ENCODE measurements at places on chromosomes 3 and 15.

DNA sequence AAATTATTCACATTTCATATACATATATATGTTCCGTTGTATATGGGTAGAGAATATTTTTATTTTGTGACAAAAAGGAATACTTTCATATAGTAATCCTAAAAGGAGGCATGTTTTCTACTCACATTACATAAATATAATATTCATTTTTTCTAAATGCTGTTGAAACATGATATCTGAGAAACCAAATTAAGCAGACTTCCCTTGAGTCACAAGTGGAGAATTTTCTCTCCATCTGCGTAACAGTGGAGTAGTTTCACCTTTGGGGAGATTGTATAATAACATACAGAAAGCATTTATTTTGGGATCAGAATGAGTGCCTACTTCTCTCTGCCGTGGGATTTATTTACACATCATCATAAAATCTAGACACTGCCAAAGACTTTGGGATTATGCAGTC is 849.8 kb downstream of the NSUN3 start:
- DNase-seq, result no peak

GRCh38 chr3:106068381-106068780 is 199.6 kb upstream of the CBLB start:
- no peak for DNase-seq

DNA sequence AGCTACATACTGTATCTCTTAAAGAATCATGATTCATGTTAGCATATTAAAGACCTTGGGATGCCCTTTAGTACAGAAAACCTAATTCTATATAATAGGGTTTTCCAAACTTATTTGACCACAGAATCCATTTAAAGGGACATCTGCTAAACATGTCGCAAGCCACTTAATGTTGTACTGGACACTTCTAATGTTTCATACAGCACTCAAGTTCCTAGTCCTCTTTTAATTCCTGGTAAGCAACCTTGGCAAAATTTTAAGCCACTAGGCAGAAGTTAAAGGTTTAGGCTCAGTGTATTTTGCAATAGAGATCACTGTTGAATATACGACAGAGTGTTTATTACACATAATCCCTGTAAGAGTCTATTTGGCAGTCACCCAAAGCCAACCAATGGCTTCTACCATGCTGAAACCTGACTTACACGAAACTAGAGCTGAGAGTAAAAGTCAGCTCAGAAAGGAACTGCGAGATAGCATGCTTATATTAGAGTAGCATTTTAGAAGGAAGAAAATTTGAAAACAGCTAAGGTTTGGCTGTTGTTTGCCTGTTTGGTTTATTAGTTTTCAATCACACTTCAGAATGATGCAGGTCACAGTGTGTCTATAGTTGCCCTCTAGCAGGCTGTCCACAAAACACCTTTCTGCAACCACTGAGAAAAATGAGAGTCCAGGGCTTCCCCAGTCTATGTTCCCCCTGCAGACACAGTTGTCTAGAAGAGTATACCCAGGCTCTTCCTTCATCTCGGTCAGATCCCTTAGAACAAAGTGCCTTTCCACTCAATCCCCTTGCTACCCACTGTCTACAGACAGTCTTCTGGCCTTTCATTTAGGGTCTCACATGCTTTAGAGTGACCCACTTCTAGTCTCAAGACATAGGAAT is 104.4 kb downstream of the FMN1 start:
- no peak for DNase-seq

GRCh38 chr3:123687286-123687685 is 102.4 kb upstream of the HACD2 start:
- no peak for DNase-seq

DNA sequence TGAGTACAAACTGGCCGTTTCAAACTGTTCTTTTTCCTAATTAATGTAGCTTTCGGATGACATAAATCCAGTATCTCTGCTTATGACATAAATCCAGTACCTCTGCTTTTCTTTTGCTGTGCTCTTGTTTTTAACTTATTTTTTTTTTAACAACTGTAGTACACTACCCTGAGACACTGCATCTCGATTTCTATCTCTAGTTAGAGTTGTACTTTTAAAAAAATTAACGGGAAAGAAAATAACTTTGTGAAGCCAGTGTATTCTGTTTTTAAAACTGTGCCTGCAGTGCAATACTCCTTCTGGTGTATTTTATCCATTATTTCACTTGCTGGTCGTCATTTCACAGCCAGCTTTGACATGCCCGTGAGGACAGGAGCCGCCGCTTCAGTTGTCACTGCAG is 46.6 kb downstream of the ASB7 start:
- DNase-seq, result no peak

- peak; percentile 50 for DNase-seq
These were observed 191.3 kb downstream of the ADAMTSL3 start for GRCh38 chr15:83845230-83845629.

GRCh38 chr3:189353988-189354889 is 182.5 kb downstream of the TPRG1 start:
- DNase-seq, result no peak

- no peak for DNase-seq
These were observed 74.0 kb upstream of the PLCL2 start for GRCh38 chr3:16810593-16811367.

DNA sequence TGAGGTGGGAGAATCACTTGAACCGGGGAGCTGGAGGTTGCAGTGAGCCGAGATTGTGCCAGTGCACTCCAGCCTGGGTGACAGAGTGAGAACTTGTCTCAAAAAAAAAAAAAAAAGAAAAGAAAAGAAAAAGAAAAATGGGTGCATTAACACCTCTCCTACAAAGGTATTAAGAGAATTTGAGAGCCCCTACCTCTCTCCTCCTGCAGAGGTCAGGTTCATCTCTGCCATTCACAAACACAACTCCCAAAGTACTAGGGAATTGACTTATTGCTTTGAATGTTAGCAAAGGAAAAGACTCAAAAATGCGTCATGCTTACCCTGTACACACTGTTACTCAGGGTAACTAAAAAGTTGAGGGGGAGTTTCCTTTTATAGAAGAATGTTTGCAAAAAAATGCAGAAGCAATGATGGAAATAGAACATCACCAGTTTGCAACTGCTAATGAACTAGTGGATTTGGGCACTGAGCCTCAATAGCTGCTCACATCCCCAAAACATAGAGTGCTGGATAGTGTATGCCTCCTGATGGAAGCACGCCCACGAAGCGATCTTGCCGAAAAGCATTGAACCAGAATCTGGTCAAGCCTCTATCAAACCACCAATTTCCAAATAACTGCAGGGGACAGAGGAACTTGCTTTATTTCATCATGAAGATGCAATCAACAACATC is 15.5 kb upstream of the LYZL4 start:
- no peak for DNase-seq

- DNase-seq, result no peak
These were observed 243.3 kb upstream of the TBL1XR1 start for GRCh38 chr3:177440456-177441104.

DNA sequence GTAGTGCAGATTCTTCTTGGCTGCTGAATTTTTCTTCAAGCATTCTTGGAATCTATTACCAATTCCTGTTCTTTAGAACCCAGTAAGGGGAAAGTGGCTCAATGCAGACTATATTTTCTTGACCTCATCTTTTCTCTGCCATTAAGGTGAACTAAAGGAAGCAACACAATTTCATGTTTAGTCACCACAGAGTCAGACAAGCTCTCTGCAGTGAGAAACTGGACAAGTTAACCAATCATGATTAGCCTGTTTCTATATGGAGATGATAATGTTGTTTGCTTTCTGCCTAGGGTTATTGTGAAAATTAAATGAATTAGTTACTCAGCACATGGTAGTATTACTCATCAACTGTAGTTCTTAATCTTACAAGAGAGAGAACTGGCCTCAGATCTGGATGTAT is 1075.1 kb downstream of the AGBL1 start:
- DNase-seq, result no peak

- DNase-seq, result peak; percentile 47
These were observed 36.5 kb downstream of the BOC start for GRCh38 chr3:113247675-113248458.

DNA sequence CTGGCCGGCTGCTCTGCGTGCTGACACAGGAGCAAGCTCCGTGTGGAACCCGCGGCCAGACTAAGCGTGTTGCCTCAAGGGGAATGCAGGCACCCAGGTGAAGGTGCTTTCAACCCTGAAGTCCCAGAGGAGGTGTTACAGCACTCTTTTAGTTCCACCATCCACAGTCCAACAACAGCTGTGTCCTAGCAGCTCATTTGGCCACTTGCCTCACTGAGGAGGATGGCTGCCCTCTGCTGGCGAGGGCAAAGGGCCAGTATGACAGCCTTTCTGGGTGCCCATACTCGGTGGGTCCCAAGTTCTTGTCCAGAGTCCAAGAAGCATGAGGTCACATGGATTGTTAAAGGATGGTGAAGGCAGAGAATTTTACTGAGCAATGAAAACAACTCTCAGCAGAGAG is 87.8 kb downstream of the C3orf85 start:
- DNase-seq, result no peak

DNA sequence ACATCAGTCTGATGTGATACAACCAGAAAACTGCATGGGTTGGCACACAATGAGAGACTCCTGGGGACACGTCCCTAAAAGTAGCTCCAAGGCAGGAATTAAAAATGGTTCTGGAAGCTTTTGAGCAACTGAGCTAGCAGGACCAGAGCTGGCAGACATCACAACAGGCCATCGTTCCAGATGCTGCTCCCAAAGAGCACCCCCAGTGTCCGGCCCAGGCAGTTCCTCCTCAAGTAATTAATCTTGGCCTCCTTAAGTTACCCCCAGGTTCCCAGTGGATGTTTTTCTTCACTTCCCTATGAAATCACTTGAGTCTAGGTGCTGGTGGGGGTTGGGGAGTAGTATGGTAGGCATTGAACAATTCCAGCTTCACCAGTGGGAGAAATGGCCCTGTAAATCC is 711.6 kb downstream of the MECOM start:
- DNase-seq, result no peak

GRCh38 chr15:61393949-61394348 is 164.8 kb upstream of the RORA start:
- DNase-seq, result no peak

GRCh38 chr3:126982471-126983175 is at the start of gene PLXNA1:
Gene PLXNA1 (plus strand): TSS chr3:126983115. CDS start chr3:126988594, 5,479 bp downstream.
- DNase-seq, result peak; percentile 75

- DNase-seq, result no peak
These were observed 53.1 kb upstream of the GNB4 start for GRCh38 chr3:179504371-179504770.

GRCh38 chr3:180252683-180253082 is 215.9 kb upstream of the PEX5L start:
- no peak for DNase-seq

GRCh38 chr3:55724821-55725220 is 237.7 kb upstream of the WNT5A start:
- peak; percentile 55 for DNase-seq

DNA sequence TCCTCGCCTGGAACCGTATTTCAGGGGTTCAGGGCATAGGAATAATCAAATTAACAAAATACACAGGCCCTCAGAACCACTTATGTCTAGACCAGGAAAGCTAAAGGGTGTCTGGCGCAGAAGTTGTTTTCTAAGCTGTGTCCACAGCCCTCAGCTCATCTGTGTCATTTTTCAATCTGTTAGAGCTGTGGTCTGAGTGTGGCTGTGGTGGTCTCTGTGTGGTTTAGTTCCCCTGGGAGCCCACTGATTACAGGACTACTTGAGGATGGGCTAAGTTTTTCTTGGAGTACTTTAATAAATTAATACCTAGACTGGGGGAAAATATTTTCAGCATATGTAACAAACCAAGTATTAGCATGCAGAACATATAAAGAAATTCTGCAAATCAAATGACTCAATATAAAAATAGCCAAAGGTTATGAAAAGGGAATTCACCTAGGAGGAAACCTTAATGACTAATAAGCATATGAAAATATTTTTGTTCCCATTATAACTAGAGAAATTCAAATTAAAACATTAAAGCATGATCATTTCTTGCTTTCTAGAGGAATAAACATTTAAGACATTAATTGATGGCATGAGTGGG is 186.3 kb downstream of the SATB1 start:
- DNase-seq, result no peak

DNA sequence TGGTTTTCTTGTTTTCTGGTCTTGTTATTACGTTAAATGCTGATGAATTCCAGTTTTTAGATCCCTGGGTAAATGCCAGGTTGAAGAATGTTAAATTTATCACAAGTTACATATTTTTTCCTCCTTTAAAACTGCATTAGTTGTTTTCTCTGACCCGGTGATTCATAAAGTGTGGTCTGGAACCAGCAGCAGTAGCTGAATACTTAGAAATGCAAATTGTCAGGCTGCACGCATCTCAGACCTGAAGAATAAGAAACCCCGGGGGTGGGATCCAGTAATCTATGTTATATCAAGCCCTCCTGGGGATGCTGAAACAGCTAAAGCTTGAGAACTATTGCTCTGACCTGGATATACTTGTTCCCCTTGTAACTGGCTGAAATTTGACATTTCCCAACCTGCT is 69.1 kb downstream of the PEX5L start:
- DNase-seq, result no peak

DNA sequence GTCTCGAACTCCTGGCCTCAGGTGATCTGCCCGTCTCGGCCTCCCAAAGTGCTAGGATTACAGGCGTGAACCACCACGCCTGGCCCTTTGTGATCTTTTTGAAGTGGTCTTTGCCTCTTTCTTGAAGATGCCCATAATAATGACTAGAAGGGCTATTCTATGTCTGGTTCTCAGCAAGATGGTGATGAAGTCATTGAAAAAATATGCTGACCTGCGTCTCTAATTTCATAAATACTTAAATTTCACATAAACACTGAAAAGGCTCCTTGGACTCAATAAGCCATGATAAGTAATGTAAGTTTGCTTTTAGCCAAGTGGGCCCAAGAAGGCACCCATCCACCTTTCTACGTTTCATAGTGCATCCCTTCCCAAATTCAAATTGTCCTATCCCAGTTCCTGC is 775 bp upstream of the MAPK6 start:
- DNase-seq, result no peak

- peak; percentile 21 for DNase-seq
These were observed at the start of gene PPM1M for GRCh38 chr3:52245322-52246263. Gene PPM1M (plus strand): TSS chr3:52245759. CDS start chr3:52245825, 66 bp downstream.

- DNase-seq, result no peak
These were observed 43.1 kb upstream of the TP63 start for GRCh38 chr3:189588070-189588469.

DNA sequence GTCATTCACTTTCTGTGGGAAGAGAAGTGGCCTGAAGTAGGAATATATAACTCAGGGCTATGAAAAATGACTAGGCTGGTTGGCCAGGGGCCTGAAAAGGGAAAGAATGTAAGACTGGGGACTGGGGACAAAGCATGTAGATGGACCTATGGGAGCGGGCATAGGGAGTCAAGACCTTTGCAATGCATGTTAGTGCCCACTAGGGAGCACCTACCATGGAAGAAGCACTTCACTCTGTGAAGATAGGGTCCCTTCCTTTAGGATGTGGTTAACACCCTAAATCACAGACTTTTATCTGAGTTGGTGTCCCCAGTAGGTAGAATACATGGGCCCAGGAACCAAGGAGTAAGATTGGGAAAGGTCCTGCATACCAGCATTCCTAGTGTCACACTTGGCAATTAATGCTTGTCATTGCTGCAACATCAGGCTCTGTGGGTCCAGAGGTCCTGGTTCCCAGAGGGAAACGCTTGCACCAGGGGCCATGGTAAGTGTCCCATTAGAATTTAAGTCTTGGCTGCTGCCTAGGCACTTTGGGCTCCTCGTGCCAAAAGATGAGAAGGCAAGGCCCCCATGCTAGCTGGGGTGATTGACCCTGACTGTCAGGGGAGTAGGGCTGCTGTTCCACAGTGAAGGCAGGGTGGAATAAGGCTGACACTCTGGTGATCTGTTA is 79.6 kb downstream of the CRYGS start:
- no peak for DNase-seq

GRCh38 chr3:34107669-34108068 is 309.2 kb downstream of the PDCD6IP start:
- DNase-seq, result no peak
